Stimulated activated CD8-positive, alpha-beta memory T cell treated with anti-CD3 and anti-CD28 coated beads, Interleukin-15, amount 100 ng/mL, for 4 hours (primary cell): ENCODE measurements at places on chromosomes 1 and 21.

GRCh38 chr1:28779751-28780408 lies 32.1 kb upstream of the OPRD1 start:
- no peak for DNase-seq

DNA sequence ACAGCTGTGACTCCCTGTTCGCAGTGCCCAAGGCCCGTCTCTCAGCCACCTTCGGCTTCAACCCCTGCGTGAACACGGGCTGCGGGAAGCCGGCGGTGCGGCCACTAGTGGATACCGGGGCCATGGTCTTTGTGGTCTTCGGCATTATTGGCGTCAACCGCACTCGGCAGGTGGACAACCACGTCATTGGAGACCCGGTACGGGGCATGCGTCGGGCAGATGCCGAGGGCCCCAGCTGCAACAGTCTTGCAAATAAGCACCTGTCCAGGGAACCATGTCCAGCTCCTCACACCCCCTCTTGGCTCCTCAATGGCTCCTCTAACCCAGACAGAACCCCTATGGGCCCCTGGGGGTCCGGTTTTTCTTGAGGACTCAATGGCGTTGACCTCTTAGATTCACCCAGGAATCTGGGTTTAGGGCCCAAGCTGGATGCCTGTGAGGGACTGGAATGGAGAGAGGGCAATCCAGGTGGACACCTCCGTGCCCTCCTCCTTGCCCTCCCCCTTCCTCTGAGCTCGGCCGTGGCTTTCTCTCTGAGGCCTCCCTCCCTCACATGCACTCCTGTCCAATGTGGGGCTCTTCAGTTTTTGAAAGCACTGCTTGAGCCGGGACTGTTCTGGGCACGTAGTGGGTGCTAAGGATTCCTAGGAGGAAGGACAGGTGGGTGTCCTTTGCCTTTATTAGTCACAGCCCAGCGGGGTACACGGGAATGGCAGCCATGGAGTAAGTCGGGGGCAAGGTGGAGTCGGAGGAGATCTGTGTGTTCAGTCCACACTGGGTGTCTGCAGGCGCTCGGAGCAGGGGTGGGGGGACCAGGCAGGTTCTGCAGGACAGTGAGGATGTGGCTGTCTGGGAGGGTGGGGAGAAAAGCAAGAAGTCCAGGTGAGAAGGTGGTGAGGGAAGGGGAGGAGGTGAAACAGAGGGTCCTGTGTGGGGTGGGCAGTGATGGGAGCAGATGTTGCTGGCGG lies 51.1 kb downstream of the DISP3 start:
- DNase-seq, result no peak

DNA sequence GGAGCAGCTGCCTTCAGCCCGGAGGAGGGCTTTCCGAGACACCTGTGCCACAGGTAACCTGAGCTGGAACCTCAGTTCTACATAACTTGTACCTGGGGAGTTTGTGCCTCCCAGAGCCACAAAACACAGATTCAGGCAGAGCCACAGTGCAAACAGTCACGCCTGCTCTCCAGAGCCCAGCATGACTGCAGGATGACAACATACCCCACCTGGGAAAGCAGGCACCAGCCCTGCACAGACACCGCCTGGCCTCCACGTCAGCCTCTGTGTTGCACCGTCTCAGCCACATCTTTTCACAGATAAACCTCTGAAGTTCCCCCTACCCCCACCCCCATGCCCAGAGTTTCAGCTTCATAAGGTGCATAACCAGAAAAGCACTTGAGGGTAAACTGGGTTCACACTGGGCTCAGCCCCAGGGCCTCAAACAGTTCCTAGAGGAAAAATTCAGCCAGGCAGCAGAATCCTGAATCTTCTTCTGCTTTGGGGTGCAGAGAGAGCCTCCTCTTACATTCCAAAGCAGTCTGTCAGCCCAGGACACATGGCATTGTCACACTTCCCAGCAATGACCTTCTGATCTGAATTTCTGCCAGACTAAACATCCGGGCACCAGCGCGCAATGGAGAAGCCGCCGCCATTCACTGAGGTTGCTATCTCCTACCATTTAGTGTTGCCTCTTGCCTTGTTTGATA lies 229.5 kb downstream of the TOMM20 start:
- no peak for DNase-seq

- no peak for DNase-seq
Observed at GRCh38 chr1:83512373-83513193, 486.3 kb downstream of the TTLL7 start.

DNA sequence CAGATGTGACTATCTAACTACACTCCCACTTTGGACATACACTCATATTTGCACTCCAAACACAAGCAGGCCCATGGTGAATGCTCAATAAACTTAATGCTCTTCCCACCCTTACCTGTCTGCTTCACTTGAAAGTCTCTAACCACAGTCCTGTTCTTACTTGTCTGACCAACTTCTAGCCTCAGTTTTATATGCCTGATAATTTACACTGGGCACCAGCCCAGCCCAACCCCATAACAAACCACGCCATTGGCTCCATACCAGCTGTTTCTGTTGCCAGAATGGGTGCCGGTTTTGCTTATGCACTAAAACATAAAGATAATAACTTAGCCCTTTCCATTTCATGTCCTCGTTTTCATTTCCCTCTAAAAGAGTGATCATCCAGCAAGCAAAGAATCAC lies 395.4 kb downstream of the NTNG1 start:
- no peak for DNase-seq

DNA sequence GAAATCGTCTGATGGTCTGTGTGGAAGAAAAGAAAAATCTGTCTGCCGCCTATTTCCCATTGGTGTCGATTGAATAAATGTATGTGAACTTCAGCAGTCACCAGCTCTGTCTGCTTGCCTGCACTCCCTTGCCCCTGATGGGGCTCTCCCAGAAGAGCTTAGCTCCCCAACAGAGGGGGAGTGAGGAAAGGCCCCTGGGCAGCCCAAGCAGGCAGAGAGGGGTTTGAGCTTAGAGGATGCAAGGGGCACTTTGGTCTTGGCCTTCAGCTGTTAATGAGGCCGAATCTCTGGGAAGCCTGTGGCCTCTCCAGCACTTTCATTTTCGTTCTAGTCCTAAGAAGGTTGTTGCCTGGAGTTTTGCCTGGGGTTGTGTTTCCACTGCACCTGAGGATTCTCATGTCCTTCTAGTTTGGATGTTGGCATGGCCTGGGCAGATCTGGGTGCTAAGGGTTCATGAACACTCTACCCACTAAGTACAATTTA lies 2.8 kb downstream of the FOXD2 start:
- no peak for DNase-seq

DNA sequence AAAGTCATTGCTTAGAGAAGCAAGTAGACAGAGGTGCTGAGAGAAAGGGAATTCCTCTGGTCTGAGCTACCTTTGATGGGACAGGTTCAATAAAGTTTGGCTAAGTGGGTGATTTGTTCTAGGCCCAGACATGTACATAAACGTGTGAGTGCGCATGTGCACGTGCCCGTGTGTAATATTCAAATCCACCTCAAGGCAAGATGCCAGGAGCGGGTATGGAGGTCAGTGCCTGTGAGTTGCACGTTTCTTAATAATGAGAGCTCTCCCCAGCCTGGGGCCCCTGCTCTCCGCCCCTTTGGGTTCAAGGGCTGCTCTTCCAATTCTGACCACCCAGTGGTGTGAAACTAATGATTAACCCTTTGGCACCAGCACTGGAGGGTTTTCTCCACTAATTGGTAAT lies 53.8 kb upstream of the LMO4 start:
- DNase-seq, result no peak

- no peak for DNase-seq
Observed at GRCh38 chr1:55071477-55071876, 32.1 kb downstream of the PCSK9 start.

- DNase-seq, result no peak
Observed at GRCh38 chr21:14678973-14679574, 133.0 kb upstream of the SAMSN1 start.

DNA sequence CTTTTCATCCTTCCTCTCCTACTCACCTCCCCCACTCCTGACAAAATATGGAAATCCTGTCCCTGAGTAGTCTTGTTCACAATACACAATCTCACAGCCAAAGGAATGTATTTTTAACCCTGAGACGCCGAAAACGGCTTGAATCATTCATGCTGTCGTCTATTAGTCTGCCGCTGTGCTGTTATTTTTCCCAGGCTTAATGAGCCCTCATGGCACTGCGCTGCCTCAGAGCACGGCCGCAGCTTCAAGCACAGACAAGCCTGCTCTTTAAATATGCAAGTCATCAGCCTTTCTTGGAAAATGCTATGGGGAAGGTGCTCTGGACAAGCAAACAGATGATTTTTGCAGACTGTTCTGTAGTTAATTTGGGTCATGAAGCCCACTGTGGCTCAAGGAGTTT lies 302.7 kb downstream of the DISC1 start:
- no peak for DNase-seq

DNA sequence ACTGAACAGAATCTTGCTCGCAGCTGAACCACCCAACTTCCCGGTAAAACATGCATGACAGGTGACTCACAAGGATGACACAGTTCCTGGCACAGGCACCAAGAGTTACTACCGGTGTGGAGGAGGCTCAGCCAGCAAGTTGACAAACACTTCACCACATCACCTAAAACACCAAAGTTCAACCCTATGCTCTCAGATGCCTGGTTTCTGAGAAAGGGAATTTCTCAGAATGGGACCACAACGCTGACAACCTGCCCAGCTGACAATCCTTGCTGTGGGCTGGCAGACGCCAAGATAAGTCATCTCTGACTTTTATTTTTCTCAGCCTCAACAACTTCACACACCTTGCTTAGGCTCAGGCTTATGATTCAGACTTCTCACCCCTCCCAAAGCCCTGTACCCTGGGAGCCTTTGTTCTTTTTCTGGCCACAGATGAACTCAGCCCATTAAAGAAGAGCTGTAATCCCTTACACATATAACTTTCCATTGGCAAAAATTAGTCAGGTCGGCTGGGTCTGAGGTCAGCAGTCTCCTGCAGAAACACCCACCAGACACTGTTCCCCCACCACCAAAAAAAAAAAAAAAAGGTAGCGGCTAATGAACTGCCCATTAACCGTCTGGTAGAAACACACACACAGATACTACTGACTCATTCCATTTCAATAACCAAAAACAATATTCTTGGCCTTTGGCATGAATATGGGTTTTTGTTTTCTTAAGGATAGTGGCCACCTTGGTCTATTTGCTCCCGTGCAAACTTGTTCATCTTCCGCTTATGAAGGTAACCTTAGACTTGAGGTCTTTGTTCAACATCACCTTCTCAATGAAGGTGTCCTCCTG lies 10.8 kb upstream of the TIAM1 start:
- DNase-seq, result peak; percentile 81

GRCh38 chr1:55593298-55593697 lies 378.1 kb upstream of the USP24 start:
- no peak for DNase-seq

DNA sequence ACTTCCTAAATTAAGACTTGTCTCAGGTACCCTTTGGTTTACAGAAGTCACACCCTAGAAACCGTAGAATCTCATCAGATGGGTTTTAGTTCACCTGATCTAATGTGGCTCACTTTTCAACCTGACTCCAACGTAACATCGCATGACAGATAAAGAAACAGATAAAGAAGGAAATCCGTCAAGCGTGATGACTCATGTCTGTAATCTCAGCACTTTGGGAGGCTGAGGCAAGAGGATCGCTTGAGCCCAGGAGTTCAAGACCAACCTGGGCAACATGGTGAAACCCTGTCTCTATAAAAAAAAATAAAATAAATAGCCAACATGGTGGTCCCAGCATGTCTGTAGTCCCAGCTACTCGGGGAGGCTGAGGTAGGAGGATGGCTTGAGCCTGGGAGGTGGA lies 97.3 kb downstream of the SPSB1 start:
- no peak for DNase-seq
